Umbilical cord (tissue), 2 donors: ENCODE measurements at places on chromosomes 2 and 18. TPM values are rescaled to one million over a fixed set of nuclear protein-coding genes. Genes with fewer than 3 reads are reported as not detected.

The DAPL1 gene
- total RNA-seq, result not detected

The IL1F10 gene
- 0.72 TPM for total RNA-seq

The SLC4A5 gene
- 3.6 TPM for total RNA-seq

- peak; percentile 54 for DNase-seq
These were observed 23.7 kb upstream of the ROCK2 start for GRCh38 chr2:11368059-11368572.

GRCh38 chr2:152466980-152467676, 132.2 kb downstream of the FMNL2 start:
- DNase-seq, result peak; percentile 56

GRCh38 chr2:45741161-45741850, 89.8 kb downstream of the PRKCE start:
- no peak for DNase-seq

DNA sequence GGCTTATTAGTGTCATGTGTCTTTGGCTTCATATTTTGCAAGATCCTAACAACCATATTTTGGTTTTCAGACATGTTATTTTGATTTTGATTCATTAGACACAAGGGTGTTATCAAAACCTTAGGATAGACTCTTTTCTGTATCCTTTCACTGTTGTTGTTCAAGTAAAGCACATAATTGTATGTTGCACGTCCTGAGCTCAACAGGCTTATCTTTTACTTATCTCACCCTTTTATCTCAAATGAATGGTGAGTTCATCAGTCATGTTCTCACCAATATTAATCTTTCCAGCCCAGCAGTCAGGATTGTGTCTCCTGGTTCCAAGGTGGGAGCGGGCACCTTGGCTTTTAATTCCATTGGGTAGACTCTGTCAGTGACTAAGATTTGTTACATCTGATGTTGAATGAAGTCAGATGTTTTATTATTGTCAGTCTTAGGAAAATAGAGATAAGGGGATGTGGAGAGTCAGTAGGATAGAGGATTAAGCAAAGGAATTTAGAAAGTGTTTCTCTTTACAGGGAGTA, 11.9 kb downstream of the GPN1 start:
- DNase-seq, result no peak

GRCh38 chr2:203673933-203674332, 32.5 kb upstream of the CD28 start:
- no peak for DNase-seq
